T-helper 17 cell (primary cell): ENCODE measurements at places on chromosomes 2 and 18. TPM values are rescaled to one million over a fixed set of nuclear protein-coding genes. Genes with fewer than 3 reads are reported as not detected.

The UGT1A8 gene
- not detected for total RNA-seq

- no peak for DNase-seq
These were observed 13.8 kb upstream of the IAH1 start for GRCh38 chr2:9460441-9461017.

DNA sequence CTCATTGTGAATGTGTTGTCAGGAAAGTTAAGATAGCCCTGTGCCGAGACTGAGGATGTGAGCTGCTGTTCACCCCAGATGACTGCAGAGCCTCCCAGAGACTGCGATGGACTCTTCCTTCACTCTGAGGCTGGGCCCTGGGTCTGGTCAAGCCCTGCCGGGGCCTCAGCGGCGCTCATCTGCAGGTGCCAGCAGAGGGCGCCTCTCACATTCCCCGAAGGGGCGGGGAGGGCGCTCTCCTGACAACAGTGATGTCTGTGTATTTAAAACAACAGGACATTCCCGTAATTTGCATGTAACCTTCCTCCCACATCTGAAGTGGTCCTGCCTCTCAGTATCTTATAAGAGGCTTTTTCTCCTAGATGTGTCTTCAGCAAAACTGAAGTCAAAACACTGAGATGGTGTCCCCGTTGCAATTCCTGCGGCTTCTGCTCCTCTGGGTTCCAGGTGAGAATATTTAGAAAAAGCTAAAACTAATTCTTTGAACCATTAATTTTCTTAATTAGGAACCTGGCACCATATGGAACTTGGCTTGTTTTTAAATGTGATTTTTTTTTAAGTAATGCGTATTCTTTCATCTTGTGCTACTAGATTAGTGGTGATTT, 1377.9 kb downstream of the RPIA start:
- DNase-seq, result no peak

DNA sequence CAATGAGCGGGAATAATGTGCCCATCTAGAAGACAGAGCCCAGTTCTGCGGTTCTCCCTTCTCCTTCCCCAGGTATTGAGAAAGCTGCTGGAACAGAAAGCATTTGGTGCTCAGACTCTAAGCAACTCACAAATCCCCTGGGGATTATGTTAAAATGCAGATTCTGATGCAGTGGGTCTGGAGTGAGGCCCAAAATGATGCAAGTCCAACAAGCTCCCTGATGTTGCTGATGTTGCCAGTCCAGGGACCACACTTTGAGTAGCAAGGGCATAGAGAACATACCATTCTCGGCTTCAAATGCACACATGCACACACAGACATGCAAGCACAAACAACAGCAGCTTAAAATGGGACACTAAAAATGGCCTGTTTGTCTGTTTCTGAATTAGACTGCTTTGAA, 274.8 kb upstream of the NCKAP5 start:
- no peak for DNase-seq

DNA sequence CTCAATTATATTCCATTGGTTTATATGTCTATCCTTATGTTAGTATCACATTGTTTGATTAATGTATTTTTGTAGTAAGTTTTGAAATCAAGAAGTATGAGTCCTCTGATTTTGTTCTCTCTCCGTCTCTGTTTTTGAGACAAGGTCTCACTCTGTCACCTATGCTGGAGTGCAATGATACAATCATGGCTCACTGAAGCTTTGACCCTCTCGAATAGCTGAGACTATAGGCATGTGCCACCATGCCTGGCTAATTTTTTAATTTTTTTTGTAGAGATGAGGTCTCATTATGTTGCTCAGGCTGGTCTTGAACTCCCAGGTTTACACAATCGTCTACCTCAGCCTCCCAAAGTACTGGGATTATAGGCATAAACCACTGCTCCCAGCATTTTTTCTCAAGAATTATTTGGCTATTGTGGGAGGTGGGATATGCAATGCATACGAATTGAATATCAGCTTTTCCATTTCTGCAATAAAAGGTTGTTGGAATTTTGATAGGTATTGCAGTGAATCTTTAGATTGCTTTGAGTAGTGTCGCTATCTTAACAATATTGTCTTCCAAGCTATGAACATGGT, 17.7 kb upstream of the GORASP2 start:
- DNase-seq, result no peak

DNA sequence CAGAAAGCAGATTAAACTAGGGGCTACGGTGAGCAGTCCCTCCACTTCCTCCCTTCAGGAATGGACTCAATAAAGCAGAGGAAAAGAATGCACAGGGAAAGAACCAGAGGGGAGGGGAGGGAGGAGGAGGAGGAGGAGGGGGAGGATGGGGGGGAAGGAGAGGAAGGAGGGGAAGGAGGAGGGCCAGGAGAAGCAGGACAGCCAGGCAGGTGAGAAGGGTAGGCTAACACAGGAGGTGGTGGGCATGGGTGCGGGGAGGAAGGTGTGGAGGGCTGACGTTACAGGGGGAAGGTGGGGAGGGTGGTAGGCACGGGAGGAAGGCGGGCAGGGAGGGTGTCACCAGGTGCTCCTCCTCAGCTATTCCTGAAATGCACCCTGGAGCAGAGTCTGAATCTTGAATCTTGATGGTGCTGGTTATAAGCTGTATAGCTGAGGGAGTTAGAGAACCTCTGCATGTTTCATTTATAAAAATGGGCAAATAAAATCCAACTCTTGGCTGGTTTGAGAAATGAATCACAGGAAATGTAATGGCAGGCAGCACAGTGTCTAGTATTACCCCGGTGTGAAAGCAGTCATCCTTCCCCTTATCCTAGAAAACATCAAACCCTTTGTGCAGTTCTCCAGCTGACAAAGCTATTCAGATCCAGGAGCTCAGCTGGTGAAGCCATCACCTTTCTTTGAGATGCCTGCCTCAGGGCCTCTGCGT, 3.4 kb downstream of the TMEM18 start:
- no peak for DNase-seq

DNA sequence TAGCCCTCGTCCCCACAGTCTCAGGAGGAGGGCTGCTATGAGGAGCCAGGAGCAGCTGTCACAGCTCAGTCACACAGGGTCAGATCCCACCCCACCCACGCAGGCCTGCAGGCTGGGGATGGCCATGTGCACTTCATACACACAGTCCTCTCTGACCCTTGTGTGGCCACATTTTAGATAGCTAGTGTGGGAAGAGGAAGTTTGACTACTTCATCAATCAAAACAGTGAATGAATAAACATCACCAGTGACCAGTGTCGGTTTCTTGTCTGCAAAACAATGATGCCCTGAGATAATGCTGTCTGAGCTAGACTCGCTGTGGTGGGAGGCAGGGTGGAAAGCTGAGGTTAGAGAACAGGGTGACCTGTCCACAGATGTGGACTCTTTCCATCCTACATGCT, 107.1 kb downstream of the PIEZO2 start:
- no peak for DNase-seq

DNA sequence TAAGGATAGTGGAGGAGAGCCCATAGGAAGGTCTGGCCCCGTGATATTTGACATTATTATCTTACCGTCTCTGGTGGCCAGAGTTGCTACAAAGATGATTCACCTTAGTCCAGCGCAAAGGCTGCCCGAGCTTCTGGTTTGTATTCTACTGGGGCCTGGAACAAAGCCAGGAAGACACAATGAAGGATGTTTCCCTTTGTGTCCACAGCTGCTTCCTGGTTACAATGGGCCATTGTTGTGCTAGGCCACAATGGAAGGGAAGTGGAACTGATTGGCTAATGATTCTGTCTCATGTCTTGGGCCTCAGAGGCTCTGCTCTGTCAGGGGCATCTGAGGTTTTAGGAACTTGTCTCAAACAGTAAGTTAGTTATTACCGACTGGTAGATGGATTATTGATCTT, 132.2 kb downstream of the TDRD15 start:
- DNase-seq, result no peak

- no peak for DNase-seq
These were observed 591.7 kb downstream of the BCL11A start for GRCh38 chr2:59961746-59962145.

DNA sequence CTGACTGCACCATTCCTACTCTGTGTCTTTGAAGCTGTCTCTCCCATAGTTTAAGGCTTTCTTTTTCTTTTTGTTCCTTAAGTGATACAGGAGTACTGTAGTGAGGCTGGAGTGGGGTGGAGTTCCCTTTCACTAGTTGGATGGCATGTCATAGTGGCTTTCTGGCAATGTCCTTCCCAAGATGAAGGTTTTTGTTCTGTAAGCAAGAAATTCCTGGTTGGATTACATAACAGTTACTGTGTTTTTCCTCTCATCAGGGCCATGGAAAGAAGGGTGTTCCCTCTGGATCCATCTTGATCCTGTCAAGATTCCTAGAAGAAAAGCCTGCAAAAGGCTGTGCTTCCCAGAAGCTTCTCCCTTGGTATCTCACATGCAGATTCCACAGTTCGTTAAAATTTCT, 84.2 kb downstream of the ACKR3 start:
- no peak for DNase-seq

GRCh38 chr18:60411715-60412114, 39.1 kb upstream of the MC4R start:
- no peak for DNase-seq

GRCh38 chr2:25794544-25795276, 83.6 kb downstream of the ASXL2 start:
- no peak for DNase-seq
